Cardiac atrium fibroblast (primary cell): ENCODE measurements at places on chromosomes 7 and 10. TPM values are rescaled to one million over a fixed set of nuclear protein-coding genes. Genes with fewer than 3 reads are reported as not detected.

VSTM2A gene
- total RNA-seq: not detected in 2 replicates

SKIDA1 gene
- total RNA-seq: 0.18 and 0.65 TPM in 2 replicates

IFIT1B gene
- total RNA-seq: not detected in 2 replicates

EN2 gene
- total RNA-seq: not detected in 2 replicates

LIPJ gene
- not detected in 2 replicates for total RNA-seq

TMEM273 gene
- total RNA-seq: not detected in 2 replicates

SEC24C gene
- total RNA-seq: 45.9 and 63.8 TPM in 2 replicates

PDZD7 gene
- total RNA-seq: 0.54 and 1.3 TPM in 2 replicates

C7orf33 gene
- total RNA-seq: not detected in 2 replicates

MINDY3 gene
- total RNA-seq: 19.7 and 24.1 TPM in 2 replicates

TSPAN15 gene
- 6.0 and 7.4 TPM in 2 replicates for total RNA-seq

SFTPA1 gene
- not detected in 2 replicates for total RNA-seq

CHST3 gene
- total RNA-seq: 19.5 and 33.9 TPM in 2 replicates

GPRIN2 gene
- not detected in 2 replicates for total RNA-seq

OR6V1 gene
- not detected in 2 replicates for total RNA-seq

ERCC6 gene
- 35.4 and 58.8 TPM in 2 replicates for total RNA-seq

PLAC9 gene
- 89.7 and 128 TPM in 2 replicates for total RNA-seq

CABCOCO1 gene
- 0.81 TPM in 1 of 2 replicates, not detected in the other for total RNA-seq
